ENCODE measurements at places on chromosomes 2 and 18. TPM values are rescaled to one million over a fixed set of nuclear protein-coding genes. Genes with fewer than 3 reads are reported as not detected.

Gene LINC00305
- total RNA-seq: not detected

Gene DPP10
- not detected for total RNA-seq

Gene TRIM54
- 0.74 TPM for total RNA-seq

Gene DNAH6
- under 0.01 TPM for total RNA-seq

Gene COL4A4
- 0.05 TPM for total RNA-seq

Gene XRCC5
- 383 TPM for total RNA-seq

Gene RAMP1
- total RNA-seq: not detected

Measured in dermis blood vessel endothelial cell (primary cell).